Stimulated activated CD8-positive, alpha-beta memory T cell treated with anti-CD3 and anti-CD28 coated beads, Interleukin-15, amount 100 ng/mL, for 48 hours (primary cell): ENCODE measurements at places on chromosomes 2 and 18.

GRCh38 chr2:4576075-4576474 lies 872.7 kb downstream of the DCDC2C start:
- DNase-seq = no peak

- no peak for DNase-seq
Measured at GRCh38 chr2:46939626-46940359, 24.2 kb upstream of the MCFD2 start.

- no peak for DNase-seq
Measured at GRCh38 chr2:152618193-152618564, 99.1 kb downstream of the PRPF40A start.

GRCh38 chr2:46827274-46828134 lies 88.1 kb downstream of the MCFD2 start:
- DNase-seq = no peak
